Motor neuron (in vitro differentiated cells): ENCODE measurements at places on chromosomes 16 and 17.

DNA sequence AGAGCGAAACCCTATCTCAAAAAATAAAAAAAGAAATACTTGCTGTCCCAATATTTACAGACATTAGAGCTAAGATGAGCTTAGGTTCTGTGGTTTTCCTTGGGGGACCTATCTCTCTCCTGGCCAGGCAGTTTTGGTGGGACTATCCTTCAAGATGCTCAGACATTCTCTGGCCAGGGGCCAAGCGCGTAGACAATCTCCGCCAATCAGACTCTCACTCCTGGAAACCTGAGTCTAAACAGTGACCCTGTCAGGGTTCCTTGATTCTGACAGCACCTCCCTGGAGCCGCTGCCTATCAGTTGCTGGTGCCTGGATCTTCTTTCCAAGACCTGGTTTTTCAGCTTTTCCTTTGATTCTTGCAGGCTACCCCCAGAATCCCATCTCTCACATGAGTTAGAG is 45.6 kb downstream of the EMP2 start:
- ATAC-seq, result no peak

GRCh38 chr16:70416748-70417616 is 21.9 kb downstream of the ST3GAL2 start:
- no peak for ATAC-seq

DNA sequence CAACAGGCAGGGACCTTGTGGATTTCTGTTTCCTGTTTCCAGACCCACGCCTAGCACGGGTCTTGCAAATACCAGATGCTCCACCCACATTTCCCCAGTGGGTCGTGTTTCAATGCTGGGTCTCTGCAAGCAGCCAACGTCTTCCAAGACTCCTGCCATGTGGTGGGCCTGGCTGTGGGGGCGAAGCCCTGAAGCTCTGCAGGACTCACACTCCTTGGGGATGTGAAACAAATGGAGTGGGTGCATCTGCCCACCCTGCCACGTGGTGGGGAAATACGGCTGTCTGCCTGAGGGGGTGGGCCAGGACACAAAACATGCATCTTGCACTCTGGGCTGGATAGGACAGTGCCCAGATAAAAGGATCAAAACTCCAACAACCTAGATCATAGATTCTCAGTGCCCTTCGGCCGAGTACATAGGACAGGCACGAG is 32.6 kb downstream of the FA2H start:
- ATAC-seq, result no peak

DNA sequence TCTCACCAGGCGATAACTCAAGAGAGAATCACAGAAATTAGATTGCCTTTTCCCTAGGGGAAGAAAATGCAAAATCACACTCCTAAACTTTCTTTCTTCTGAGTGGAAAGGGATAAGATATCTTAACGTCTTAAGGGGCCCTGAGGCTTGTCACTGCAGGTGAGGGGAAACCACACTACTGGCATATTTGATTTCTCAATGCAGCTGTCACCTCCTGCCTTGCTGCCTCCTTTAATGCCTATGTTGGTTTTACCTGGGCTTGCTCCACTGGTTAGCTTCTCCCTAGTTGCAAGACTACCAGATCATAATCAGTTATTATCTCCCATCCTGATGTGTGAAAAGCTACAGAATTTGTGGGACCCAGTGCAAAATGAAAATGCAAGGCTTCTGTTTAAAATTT is 4.5 kb upstream of the HERPUD1 start:
- no peak for ATAC-seq

- ATAC-seq, result no peak
Observed at GRCh38 chr16:72860726-72861562, 187.0 kb downstream of the ZFHX3 start.

DNA sequence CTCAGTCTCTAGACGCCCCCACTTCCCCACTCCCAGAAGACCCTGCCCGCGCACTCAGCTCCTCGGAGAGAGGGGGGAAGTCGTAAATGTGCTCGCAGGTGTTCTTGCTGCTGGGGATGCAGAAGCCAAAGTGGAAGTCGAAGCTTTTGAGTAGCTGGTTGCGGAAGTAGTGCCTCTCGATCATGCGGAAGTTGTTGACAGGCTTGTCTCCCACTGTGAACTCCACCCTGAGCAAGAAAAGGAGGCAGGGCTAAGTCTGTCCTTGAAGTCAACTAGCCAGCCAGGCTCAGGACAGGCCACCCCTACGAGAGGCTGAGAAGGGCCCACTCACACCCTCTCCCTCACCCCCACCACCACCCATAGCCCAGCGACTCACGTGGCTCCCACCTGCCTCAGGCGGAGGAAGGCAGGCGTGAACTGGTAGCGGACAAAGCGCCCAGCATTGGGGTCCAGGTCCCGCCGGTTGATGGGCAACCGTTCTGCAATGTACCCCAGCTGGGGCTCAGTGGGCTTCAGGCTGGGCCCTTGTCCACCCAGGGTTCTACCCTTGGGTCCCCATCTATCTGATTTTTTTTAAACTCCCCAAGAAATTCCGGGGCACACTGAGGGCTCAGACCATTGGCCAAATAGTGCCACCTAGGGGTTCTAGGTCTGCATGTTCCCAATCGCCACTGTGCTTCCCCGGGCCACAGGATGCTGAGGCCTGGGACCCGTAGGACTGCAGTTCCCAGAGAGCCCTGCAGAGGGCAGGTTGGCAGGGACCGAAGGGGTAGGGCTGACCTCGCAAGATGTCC is 4.6 kb downstream of the UNC119 start:
- ATAC-seq, result peak; percentile 55

GRCh38 chr17:61135782-61136181 is 263.9 kb upstream of the TBX2 start:
- ATAC-seq, result no peak

DNA sequence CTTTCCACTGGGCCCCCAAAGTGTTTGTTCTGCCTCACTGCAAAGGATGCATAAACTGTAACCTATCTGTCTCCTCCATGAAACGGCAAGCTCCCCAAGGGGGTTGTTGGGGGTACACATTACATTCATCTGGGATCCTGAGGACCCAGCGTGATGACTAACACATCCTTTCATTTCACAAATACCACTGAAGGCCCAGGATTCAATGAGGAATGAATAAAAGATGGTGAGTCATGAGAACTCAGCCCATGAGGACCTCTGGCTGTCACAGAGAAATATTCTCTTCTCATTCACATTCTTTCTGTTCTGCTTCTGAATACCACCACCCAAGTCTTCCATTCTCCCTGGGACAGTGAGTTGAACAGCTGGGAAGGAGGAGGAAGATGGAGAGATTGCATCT is 149.8 kb downstream of the RBFOX3 start:
- ATAC-seq, result peak; percentile 74

GRCh38 chr16:73145166-73145880 is 97.4 kb upstream of the ZFHX3 start:
- no peak for ATAC-seq

GRCh38 chr16:57996406-57997175 is 3.9 kb downstream of the ZNF319 start:
- ATAC-seq, result no peak

DNA sequence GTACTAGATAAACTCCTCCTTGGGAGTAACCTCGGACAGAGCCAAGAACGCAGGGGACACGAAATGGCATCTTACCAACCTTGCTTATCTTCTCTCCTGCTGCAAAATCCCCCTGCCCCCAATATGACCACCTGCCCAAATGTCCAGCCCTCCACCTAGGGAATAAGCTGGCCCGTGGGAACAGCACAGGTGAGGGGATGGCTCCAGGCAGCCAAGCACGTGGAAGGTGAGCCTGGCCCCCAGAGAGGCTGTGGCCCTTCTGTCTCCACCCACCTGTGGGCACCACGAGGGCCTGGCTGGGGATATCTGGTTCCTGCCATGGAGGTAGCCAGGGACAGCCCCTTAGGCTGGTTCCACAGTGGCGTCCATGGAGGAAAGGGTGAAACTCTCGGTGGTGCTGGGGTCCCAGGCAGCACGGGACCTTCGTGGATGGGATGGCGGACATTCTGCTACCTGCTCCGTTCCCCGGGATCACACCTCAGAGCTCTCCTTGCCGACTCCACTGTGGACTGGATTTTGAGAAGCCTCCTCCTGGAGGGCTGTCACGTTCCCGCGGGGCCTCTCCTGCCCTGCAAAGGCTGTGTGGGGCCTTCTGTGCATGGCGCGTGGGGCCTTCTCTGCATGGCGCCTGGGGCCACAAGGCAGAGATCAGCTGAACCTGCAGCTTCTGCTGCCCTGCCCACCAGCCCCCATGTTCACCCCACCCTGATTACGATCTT is 388.5 kb upstream of the TNRC6C start:
- no peak for ATAC-seq

- no peak for ATAC-seq
Observed at GRCh38 chr16:53172517-53172916, 117.7 kb downstream of the CHD9 start.

- no peak for ATAC-seq
Observed at GRCh38 chr16:28033870-28034269, 29.6 kb downstream of the GSG1L start.

DNA sequence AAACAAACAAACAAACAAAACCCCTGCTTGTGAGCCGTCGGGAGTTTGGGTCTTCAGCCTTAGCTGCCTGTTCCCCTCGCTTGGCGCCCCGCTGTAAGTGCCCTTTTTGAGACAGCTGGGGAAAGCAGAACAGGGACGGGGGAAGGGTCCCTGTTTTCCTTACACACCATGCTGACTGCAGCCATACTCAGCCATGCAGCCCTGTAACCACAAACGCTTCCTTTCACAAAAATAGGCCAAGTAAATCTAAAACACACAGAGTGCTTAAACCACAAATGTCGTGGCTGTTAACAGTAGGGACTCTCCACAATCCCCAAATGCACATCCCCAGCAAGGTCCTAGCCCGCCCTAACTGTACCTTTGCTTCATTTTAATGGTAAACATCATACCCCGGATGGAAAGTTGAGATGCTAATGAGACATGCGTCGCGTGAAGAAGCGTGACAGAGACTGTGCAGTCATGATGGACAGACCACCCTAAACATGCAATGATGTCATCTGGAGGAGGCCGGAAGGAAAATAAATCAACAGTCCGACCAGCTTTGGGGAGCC is 129.9 kb downstream of the MGAT5B start:
- peak; percentile 40 for ATAC-seq

- ATAC-seq, result no peak
Observed at GRCh38 chr17:82101767-82102679, 4.0 kb upstream of the FASN start.

DNA sequence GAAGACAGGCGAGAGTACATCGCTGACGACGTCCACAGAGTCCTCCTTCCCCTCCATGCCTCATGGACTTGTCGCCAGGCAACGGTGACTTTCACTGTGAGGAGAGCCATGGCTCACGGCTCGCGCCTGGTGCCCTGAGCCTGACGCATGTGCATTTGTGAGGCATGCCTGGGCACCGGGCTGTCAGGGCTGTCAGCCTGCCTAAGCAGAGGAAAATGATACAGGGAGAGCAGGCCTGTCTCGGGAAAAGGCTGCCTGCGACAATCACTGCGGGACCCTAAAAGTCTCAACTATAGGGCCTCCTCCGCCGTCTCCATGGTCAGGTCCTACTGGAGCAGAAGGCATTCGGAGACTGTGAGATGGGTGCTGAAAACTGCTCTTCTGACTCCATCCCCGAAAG is 135.5 kb upstream of the WSB1 start:
- peak; percentile 24 for ATAC-seq

DNA sequence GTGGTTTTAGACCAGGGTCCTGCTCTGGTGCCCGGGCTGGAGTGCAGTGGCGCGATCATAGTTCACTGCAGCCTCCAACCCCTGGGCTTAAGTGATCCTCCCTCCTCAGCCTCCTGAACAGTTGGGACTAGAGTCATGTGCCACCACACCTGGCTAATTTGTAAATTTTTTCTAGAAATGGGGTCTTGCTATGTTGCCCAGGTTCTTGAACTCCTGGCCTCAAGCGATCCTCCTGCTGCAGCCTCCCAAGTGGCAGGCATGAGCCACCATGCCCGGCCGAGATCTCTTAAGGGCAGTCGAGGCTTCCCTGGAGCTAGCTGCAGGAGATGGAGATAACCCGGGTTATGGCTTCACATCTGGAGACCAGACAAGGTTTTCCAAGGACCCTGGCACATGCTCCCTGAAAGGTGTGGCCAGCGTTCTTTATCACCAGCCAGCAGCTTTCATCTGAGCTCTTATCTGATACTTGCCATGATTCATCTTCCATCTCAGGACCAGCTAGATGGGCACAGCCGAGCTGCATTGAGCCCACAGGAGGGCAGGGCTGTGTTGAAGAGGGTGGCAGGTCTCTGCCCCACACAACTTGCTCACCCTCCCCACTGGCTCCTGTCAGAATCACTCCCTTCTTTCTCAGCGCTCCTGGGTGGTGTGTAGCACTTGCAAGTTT is 28.6 kb downstream of the SCNN1B start:
- no peak for ATAC-seq

GRCh38 chr17:67637901-67638641 is 79.7 kb upstream of the NOL11 start:
- ATAC-seq, result no peak

- ATAC-seq, result peak; percentile 0
Observed at GRCh38 chr16:67432506-67432890, 1.6 kb downstream of the HSD11B2 start.

DNA sequence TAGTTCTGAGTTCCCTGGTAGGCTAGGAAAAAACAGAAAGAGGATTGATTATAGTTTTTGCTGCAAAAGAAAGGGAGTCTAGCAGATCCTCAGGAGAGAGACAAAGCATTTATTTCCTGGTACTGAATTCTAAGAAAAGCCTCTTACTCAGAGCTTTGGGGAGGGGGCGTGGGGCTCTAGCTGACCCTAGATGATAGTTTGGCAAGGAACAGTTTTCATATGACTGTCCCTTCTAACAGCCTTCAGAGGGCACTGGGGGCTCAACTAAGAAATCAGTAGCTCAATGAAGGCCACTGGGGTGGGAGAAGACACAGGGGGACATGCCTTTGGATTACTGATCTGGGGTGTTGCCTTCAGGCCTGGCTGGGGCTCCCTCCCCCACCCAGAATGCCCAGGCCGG is 4.0 kb downstream of the CA7 start:
- no peak for ATAC-seq

- ATAC-seq, result no peak
Observed at GRCh38 chr17:80389011-80389995, 25.7 kb upstream of the ENDOV start.

DNA sequence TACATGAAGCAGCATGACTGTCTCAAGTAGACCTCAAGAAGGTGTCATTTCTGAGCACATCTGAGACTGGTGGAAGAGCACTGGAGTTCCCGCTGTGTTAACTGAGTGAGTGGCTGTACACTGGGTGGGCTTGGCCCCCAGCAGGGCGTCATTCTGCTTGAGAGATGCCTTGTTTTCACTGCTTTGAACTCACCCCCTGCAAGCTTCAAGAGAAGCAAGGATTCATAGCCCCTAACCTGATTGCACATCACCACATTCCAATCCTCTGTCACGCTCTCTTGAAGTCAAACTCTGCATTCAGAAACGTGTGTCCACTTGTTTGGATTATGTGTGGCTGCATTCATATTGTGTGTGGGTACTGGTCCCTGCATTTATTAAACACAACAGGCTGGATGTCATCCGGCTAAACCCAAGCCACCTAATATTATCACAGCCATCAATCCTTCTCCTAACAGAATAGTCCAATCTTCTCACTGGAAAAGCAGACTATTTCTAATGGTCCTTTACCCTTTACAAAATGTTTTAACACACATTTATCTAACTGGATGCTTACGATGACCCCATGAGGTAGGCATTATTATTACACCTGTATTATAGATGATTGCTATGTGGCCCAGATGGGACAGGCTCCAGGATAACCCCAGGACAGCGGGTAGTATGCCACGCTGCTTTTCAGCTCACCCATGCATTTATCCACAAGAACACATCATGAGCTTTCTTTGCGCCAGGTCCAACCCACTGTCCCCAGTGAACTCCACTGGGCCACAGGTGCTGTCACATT is 76.3 kb downstream of the USP31 start:
- no peak for ATAC-seq
